ENCODE measurements at places on chromosomes 1 and 21.
A peak's percentile ranks its signal among the peaks of the same experiment; 100 is the strongest.

- H3K27me3 ChIP-seq: no peaks in the 10 kb centered on the region
- no peaks in the 10 kb centered on the region for H3K36me3 ChIP-seq
- H3K4me3 ChIP-seq: no peak overlapping the region
- H3K4me1 ChIP-seq: peaks cover 5% of the 10 kb centered on the region
- no peak for DNase-seq
Measured at GRCh38 chr1:37158113-37158749, 123.9 kb upstream of the GRIK3 start.

- no peak overlapping the region for H3K4me3 ChIP-seq
- no peak for DNase-seq
- no peak overlapping the region for H3K27ac ChIP-seq
- no peaks in the 10 kb centered on the region for H3K36me3 ChIP-seq
- peaks cover 6% of the 10 kb centered on the region for H3K4me1 ChIP-seq
- H3K27me3 ChIP-seq: no peaks in the 10 kb centered on the region
Measured at GRCh38 chr1:245810789-245811337, 656.1 kb downstream of the KIF26B start.

GRCh38 chr1:73162564-73162963, 880.2 kb upstream of the NEGR1 start:
- no peak for DNase-seq
- no peak overlapping the region for H3K4me3 ChIP-seq
- H3K27me3 ChIP-seq: no peaks in the 10 kb centered on the region
- H3K36me3 ChIP-seq: no peaks in the 10 kb centered on the region
- H3K27ac ChIP-seq: no peak overlapping the region

DNA sequence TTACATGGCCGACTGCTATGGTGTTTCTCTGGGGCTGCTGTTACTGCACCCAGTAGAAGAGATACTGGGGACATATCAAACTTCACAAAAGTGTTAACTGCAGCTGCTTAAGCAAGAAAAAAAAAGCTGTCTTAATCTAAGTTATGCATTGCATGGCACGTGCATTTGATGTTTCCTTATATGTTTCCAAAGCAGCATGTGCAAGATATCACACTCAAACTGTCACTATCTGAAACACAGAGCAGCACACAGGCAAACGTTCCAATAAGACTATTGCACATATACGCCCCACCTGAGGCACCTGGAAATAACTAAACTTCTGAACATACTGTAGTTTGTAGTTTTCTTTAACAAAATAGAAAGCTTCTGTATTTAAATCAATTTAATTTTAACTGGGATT, 671.4 kb upstream of the ADGRL2 start:
- no peak for DNase-seq
- no peaks in the 10 kb centered on the region for H3K27me3 ChIP-seq
- H3K27ac ChIP-seq: no peak overlapping the region
- H3K4me1 ChIP-seq: no peaks in the 10 kb centered on the region

DNA sequence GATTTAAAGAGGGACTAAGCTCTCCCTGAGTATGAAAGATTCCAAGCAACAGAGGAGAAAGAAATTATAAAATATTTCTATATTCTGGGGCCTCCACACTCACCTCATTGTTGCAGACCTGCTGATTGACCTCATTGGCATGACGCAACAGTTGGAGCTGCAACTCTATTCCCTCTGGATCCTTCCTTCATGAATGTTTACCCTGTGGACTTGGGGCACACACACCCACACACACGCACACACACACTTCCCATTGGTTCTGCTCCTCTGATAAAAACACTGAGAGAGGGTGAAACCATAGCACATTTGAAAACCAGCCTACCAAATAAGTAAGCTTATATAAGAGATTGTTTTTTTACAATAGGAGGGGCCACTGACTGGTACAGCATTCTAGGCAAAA, 159.1 kb downstream of the BRINP2 start:
- no peak overlapping the region for H3K27ac ChIP-seq
- no peaks in the 10 kb centered on the region for H3K36me3 ChIP-seq
- no peaks in the 10 kb centered on the region for H3K4me1 ChIP-seq
- no peak for DNase-seq

DNA sequence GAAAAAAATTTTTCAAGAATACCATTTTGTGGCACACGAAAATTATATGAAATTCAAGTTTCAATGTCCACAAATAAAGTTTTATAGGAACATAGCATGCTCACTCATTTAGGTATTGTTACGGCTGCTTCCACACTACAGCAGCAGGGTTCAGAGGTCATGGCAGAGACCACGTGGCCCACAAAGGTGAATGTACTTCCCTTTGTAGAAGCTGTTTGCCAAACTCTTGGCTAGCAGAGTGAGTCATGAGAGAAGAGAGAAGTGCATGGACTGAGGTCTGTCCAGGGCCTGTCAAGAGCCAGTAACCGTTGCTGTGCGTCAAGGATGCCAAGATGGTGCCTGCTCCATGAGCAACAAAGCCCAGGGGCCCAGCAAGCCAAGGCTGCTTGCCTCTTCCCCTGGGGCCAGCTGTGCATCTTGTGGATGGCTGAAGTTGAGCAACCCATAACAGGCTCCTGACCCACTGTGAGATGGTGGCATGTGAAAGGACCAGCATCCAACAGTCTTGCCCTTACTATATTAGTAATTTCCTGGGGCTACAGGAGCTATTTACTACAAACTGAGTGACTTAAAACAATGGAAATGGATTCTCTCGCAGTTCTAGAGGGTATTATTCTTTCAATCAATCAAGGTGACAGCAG, 64.8 kb upstream of the ATP5PO start:
- H3K4me3 ChIP-seq: no peak overlapping the region
- no peaks in the 10 kb centered on the region for H3K27me3 ChIP-seq
- H3K27ac ChIP-seq: no peak overlapping the region
- no peaks in the 10 kb centered on the region for H3K4me1 ChIP-seq
- no peak for DNase-seq

DNA sequence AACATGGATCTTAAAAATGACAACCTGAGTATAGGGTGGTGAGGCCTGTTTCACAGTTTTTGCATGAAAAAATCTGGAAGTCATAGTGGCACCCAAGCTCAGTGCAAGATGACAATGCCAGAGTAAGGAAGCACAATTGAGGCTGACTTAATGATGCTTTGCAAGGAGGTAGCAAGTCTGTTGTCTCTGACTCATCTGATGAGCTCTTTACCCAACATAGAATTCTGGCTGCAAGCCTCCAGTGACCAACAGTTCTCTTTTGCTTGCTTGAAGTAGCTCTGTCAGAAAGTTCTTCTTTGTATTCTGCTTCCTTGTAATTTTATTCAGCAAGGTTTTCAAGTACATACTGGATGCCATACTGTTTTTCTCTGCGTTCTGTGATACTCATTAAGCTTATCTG, 117.1 kb downstream of the FOXD2 start:
- H3K27me3 ChIP-seq: peaks cover 3% of the 10 kb centered on the region
- no peak for DNase-seq
- H3K4me1 ChIP-seq: peaks cover 16% of the 10 kb centered on the region

DNA sequence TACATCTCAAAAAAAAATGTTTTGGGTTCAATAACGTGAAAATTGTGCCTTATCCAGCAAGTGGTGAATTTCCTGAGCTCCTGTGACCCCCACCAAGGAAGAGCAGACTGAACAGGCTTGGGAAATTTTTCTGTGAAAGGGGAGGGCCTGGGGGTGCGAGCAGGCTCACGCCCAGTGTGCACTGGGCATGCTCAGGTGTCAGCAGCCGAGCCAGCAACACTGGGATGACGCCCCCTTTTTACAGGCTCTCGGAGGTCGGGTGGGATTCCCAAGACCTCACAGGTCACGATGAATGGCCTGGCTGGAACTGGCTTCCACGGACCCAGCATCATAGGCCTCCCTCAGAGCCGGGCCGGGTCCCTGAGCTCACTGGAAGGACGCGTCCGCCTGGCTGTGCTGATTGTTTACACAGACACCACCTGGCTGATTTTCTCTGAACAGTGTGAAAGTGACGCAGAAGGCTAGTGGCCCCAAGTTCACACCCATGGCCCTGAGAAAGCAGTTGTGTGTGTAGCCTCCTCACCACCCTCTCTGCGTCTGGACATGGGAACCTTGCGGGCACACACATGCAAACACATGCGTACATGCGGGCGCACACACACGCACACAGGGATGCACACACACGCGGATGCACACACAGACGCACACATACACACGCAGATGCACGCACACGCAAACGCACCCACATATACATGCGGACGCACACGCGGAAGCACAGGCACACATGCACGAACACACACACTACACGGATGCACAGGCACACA, 9.2 kb downstream of the CSTB start:
- no peaks in the 10 kb centered on the region for H3K27me3 ChIP-seq
- H3K4me3 ChIP-seq: no peak overlapping the region
- H3K36me3 ChIP-seq: no peaks in the 10 kb centered on the region
- H3K4me1 ChIP-seq: peaks cover 9% of the 10 kb centered on the region
- no peak overlapping the region for H3K27ac ChIP-seq

GRCh38 chr1:242641461-242641860, 117.0 kb upstream of the PLD5 start:
- no peak for DNase-seq
- H3K27ac ChIP-seq: no peak overlapping the region
- H3K4me3 ChIP-seq: no peak overlapping the region
- no peaks in the 10 kb centered on the region for H3K36me3 ChIP-seq

DNA sequence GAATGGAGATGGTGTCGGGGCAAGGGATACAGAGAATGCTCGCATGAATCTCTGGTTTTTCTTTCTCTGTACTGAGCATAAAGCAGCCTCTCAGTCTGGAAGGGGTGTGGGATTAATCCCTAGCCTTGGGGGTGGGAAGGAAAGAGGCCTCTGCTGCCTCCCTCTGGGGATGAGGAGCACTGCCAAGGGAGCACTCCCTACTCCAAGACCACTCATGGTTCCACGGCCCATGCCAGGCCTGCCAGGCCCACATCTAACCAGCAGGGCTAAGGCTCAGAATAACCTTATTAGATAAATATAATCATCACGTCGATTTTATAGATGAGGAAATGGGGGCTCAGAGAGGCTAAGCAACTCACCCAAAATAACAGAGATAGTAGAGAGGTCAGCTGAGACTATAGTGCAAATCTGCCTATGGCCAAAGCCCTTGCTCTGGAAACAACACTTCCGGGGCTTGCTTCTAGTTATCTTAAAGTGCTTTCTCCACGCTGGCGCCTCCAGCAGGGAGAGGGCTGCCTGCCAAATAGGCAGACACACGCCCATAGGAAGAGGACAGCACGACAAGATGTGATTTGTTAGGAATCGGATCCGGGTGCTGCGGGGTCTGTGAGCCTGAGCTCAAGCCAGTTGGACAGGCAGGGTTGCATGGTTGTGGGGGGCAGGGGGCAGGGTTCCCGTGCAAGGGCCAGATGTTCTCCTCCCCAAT, 522 bp downstream of the TEX35 start:
- H3K36me3 ChIP-seq: no peaks in the 10 kb centered on the region
- no peak for DNase-seq
- no peaks in the 10 kb centered on the region for H3K27me3 ChIP-seq
- no peak overlapping the region for H3K27ac ChIP-seq
- no peaks in the 10 kb centered on the region for H3K4me1 ChIP-seq
- H3K4me3 ChIP-seq: no peak overlapping the region

GRCh38 chr1:180842052-180842451, 70.6 kb upstream of the KIAA1614 start:
- H3K27me3 ChIP-seq: no peaks in the 10 kb centered on the region
- DNase-seq: no peak
- H3K36me3 ChIP-seq: no peaks in the 10 kb centered on the region
- H3K27ac ChIP-seq: no peak overlapping the region
- no peak overlapping the region for H3K4me3 ChIP-seq

DNA sequence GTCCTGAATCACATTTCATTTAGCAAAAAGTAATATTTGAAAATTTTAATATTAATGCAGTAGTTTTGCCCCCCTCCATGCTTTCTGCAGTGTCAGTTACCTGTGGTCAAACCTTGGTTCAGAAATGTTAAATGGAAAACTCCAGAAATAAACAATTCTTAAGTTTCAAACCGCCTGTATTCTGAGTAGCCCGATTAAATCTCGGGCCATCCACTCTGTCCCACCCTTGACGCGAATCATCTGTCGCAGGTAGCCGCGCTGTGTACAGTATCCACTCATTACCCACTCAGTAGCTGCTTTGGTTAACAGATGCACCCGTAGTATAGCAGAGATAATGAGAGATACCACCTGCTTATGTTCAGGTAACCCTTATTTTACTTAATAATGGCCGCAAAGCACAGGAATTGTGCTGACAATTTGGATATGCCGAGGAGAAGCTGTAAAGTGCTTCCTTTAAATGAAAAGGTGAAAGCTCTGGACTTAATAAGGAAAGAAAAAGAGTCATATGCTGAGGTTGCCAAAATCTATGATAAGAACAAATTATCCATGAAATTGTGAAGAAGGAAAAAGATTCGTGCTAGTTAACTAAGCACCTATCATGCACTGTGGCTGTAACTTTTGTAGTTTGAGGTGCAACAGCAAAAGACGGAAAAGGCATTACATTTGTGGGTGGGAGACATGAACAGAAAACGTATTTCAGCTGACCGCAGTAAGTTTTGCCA, 889 bp upstream of the SCYL3 start:
- H3K27ac ChIP-seq: peak overlapping the region; percentile 95
- peaks cover 19% of the 10 kb centered on the region for H3K4me1 ChIP-seq
- no peaks in the 10 kb centered on the region for H3K27me3 ChIP-seq
- no peak for DNase-seq
- H3K4me3 ChIP-seq: peak overlapping the region; percentile 74

- DNase-seq: no peak
- H3K4me3 ChIP-seq: no peak overlapping the region
- no peaks in the 10 kb centered on the region for H3K27me3 ChIP-seq
- no peaks in the 10 kb centered on the region for H3K4me1 ChIP-seq
- no peaks in the 10 kb centered on the region for H3K36me3 ChIP-seq
- H3K27ac ChIP-seq: no peak overlapping the region
Measured at GRCh38 chr1:4177425-4178150, 277.5 kb upstream of the C1orf174 start.

- no peak for DNase-seq
- H3K27me3 ChIP-seq: no peaks in the 10 kb centered on the region
- no peaks in the 10 kb centered on the region for H3K36me3 ChIP-seq
- H3K4me3 ChIP-seq: no peak overlapping the region
- no peaks in the 10 kb centered on the region for H3K4me1 ChIP-seq
Measured at GRCh38 chr1:187010571-187011309, 182.0 kb downstream of the PLA2G4A start.

DNA sequence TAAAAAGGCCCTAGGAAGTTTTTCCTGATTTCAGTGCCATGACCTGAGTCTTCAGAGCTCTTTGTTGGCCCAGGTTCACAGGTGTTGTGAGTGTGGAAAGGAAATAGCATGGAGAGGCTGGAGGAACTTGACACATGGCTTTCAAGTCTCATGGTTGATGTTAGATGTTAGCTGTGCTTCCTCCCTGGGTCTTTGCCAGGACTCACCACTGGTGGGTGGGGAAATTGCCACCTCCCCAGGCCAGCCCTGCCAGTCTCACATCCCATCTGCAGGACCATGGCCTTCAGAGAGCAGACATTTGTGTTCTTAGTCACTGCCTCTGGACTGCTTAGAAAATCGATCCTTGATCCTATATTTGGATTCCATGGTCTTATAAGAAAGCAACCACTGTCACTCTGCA, 383.2 kb downstream of the DISC1 start:
- H3K4me3 ChIP-seq: no peak overlapping the region
- no peaks in the 10 kb centered on the region for H3K27me3 ChIP-seq
- no peak overlapping the region for H3K27ac ChIP-seq
